ENCODE measurements at places on chromosomes 6 and 20. TPM values are rescaled to one million over a fixed set of nuclear protein-coding genes. Genes with fewer than 3 reads are reported as not detected.
A peak's percentile ranks its signal among the peaks of the same experiment; 100 is the strongest.

The SLC18B1 gene
- 9.8 TPM for total RNA-seq

The ZC2HC1B gene
- total RNA-seq: not detected

The IL20RA gene
- not detected for total RNA-seq

The NR2E1 gene
- total RNA-seq: not detected

The PTCHD4 gene
- total RNA-seq: not detected

The SLC26A8 gene
- total RNA-seq: not detected

GRCh38 chr6:10722570-10722819 is 375 bp upstream of the TMEM14C start:
- peak; percentile 2 for DNase-seq

DNA sequence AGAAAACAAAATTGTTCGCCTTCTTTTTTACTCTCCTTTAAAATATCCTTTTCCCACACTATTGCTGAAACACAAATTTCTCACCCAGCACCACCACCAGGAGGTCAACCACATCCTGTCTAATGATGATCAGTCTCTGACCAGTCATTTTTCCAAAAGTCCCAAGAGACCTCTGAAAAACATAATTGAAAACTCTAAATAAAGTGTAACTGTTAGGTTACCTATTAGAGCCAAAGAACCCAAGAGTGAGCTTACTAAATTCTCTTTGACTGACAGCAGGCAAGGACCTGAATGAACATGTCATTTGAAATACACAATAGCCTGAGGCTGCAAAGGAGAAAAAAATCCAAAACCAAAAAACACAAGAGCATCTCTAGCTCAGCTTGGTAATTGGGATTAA is 735.4 kb downstream of the CBLN4 start:
- no peak for DNase-seq

- no peak for DNase-seq
Observed at GRCh38 chr6:117483004-117483644, 650 bp downstream of the DCBLD1 start.

- no peak for DNase-seq
Observed at GRCh38 chr6:52546192-52546591, 30.7 kb downstream of the TRAM2 start.

- no peak for DNase-seq
Observed at GRCh38 chr6:111494951-111495635, 12.1 kb upstream of the REV3L start.

GRCh38 chr6:168938546-168938945 is 315.1 kb downstream of the THBS2 start:
- DNase-seq: no peak

DNA sequence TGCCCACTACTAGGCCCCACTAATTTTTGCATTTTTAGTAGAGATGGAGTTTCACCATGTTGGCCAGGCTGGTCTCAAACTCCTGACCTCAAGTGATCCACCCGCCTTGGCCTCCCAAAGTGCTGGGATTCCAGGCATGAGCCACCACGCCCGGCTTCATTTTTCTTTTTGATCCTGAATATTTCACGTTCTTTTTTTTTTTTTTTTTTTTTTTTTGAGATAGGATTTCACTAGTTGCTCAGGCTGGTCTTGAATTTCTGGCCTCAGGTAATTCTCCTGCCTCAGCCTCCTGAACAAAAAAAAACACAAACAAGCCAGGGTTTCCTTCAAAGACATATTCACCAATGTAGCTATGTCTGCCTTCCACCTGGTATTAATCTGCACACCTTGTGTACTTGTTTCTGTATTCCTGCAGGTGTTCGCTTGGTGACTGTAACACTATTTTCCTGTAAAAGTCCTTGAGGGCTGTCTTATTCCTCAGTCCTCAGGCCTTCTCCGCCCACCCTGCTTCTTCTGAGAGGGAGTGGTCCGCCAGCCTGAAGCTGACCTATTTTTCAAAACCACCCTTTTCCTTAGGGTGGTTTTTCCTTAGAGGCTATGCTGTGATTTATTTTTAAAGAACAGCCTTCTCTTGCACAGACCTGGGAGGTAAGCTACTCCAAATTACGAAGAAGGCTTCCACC is 36.1 kb upstream of the PNRC1 start:
- no peak for DNase-seq

DNA sequence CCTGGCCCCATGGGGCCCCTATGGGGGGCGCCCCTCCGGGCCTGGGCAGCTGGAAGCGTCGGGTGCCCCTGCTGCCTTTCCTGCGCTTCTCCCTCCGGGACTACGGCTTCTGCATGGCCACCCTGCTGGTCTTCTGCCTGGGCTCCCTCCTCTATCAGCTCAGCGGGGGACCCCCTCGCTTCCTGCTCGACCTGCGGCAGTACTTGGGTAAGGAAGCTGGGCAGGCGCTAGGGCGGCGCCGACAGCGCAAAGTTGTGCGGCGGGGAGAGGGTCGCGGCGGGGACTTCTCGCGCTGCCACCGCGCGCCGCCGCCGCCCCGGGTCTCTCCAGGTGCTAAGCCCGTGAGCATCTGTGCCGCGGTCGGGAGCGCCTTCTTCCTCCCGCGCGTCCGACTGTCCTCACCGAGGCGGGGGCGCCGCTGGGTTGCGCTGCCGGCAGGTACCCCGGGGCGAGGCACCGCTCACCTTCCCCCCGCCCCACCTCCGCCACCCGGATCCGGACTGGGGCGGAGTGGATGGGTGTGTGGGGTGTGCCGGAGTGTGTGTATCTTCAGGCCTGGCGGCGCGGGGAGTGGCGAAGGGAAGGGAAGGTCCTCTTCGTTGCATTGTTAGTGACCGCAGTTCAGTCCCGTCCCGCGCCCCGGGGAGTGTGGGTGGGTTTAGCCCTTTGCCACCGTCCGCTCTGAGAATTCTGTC is 788 bp downstream of the UST start:
- DNase-seq: peak; percentile 60

- DNase-seq: peak; percentile 50
Observed at GRCh38 chr6:35139924-35140638, 1.1 kb downstream of the TCP11 start.

DNA sequence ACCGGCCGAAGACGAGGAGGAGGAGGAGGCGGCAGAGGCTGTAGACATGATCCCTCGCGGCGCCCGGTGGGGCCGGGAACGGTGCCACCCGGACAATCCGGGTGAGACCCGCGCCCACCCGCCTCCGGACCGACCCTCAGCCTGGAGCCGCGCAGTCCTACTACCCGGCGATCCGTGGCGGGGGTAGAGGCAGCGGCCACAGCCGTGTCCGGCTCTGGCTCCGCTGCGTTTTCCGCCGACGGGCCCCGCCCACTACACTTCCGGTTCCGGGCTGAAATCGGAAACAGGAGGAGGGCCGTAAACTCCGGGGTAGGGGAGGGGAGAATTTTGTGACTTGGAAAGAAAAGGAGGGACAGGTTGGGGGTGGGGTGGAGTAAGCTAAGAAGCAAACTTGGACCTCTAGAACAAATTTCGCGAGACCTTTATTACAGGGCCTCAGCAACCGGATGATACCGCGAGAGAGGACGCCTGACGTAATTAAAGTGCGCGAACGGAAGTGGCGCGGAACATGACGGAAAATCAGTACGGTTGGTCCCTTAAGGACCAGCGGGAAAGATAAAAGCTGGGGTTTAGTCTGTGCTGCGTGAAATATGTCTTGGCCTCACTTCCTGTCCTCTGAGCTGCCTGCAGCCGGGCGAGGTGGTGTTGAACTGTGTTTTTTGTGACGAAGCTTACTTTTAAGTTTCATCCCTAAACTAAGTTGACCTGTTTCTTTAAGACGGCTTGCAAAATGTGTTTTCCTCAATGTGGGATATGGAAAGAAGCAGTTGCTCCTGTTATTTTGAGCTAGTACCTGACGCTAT is at the start of gene MAP3K7:
MAP3K7 (minus strand) TSS at position 237 of the 803 bp plus-strand sequence; CDS start at position 48, 189 bp downstream.
- DNase-seq: peak; percentile 97

- DNase-seq: no peak
Observed at GRCh38 chr20:62555642-62556420, 80.0 kb upstream of the GATA5 start.

DNA sequence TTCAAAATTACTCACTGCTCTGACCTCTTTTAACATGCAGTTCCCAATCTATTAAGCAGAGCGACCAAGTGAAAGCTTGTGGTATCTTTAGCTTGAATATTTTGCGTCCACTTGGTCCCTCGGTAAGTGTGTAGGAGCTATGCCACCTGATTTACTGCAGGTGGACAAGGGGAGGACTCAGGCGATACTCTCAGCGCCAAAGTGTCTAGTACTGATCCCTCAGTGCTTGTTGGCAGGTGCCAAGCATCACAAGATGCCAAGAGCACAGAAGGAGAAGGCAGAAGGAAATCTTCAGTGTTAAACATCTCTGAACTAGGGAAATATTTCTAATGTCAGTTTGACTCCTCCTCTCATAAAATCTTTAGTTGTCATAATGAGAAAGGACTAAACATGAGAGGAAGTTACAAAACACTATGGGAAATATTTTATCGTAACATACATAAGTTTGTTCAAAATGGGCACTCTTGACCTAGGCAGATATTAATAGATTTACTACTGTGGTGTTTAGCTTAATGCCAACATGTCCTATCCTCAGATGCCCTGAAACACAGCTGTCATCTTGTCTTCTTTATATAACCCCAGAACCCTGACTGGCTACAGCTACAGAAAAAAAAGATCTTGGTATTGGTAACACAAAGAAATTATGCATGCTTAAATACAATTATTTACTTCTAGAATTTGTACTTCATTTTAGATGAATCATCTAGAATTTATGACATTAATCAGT is 19.5 kb downstream of the NHLRC1 start:
- DNase-seq: no peak

- DNase-seq: no peak
Observed at GRCh38 chr6:129030215-129030614, 147.3 kb downstream of the LAMA2 start.

- no peak for DNase-seq
Observed at GRCh38 chr6:67541586-67541985, 1093.5 kb upstream of the ADGRB3 start.

GRCh38 chr20:59032023-59032712 is at the start of gene ATP5F1E:
Gene ATP5F1E (minus strand): TSS chr20:59032335. CDS start chr20:59032251, 84 bp downstream.
- peak; percentile 97 for DNase-seq

DNA sequence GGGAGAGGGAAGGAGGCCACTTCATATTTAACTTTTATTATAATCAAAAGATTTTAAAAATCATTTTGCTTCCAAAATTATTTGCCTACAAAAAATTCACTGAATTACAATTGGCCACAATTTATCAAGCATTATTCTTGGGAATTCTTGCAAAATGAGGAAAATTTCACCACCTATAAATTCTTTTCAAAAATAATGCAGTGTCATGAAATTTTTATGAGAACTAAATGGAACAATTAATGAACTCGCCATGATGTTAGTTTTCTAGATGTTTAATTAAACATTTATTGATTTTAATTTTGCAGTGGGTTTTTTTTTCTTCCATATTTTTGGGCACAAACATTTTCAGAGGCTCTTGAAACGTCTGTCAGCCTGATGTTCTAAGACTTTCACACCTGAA is 5.8 kb upstream of the ZBP1 start:
- DNase-seq: no peak

DNA sequence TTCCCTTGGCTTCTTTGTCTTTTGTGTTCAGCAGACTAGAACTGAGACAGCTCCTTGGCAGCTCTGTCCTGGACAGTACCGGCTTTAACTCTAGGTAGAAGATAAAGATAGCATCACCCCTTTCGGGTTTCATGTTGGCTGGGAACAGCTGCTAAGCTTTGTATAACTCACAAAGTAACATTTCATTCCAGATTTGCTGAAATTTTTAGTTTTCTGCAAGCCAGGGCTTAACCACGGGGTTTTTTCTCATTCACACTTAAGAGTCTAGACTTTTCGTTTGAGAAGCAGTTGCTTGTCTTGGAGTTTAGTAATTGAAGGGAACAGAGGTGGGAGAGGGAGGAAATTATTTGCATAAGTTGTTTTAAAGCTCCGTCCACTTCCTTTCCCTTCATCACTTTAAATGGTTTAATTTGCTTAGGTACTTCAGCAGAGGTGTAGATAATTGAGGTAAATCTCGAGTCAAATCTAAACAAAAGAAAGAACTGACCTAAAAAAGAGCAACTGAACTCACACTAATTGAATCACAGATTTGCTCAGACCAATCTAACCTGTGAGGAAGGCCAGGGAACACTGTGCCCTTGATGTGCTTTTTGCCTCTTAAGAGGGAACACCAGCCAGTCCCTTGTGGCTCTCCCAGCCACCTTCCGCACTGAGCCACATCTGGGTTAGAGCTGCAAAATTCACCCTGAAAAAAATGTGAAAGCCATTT is 48.3 kb downstream of the RREB1 start:
- DNase-seq: no peak

GRCh38 chr6:107124934-107125348 is 9.6 kb upstream of the BEND3 start:
- no peak for DNase-seq
